NB4 (cell line): ENCODE measurements at places on chromosomes 3 and 15.

DNA sequence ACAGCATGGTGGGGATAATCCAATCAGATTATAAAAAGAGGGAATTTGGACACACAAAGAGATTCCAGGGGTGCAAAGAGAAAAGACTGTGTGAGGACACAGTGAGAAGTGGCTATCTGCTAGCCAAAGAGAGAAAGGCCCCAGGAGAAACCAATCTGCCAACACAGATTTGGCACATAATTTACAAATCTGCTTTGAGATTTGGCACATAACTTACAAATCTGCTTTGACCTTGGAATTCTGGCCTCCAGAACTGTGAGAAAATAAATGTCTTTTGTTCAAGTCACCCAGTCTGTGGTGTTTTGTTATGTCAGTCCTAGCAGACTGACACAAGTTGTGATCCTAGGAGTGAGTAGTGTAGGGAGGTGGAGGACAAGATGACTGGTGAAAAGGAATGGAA, 3.5 kb upstream of the TM4SF18 start:
- no peak for DNase-seq

DNA sequence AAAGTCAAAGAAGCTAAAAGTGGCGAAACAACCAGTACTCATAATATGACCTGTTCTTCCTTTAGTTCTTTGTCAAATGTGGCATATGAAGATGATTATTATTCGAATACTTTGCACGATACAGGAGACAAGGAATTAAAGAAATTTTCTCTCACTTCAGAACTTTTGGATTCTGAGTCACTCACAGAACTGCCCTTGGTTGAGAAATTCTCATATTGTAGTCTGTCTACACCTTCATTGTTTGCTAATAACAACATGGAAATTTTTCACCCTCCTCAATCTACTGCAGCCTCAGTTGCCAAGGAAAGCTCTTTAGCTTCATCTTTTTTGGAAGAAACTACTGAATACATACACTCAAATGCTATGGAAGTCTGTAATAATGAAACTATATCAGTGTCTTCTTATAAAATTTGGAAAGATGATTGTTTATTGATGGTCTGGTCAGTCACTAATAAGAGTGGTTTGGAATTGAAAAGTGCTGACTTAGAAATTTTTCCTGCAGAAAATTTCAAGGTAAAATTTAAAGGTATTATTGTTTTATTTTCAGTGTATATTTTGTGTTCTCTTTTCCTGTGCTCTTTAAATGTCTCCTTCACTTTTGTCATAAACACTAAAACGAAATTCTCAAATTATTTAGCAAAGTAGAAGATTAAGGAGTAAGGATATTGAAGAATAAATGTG, 89.0 kb downstream of the AP4E1 start:
- no peak for DNase-seq

- DNase-seq: peak; percentile 33
These were observed 2.2 kb downstream of the BTBD1 start for GRCh38 chr15:83064859-83065258.

DNA sequence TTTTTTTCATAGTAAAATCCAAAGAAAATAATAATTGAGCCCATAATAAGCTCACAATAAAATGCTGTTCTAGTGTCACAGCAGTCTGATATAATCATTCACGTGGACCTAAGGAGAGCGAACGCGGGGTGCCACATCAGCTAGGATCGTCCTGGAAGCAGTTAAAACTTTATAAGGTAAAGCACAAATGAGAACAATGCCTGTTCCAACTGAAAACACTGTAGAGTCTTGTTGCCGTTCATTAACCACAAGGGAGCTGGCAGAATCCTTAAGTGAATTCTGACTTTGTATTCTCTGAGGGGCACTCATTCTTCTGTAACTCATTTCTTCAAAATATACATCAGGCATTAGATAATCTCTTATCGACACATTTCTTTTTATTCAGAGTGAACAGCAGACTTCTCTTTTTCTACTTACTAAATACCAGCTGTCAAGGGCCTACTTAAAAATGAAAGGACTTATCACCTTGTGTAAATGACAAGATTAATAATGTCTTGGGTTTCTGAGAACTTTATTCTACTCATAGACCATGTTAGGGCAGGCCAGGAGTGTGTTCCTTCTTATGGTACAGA, 524.6 kb downstream of the MECOM start:
- DNase-seq: no peak

- DNase-seq: no peak
These were observed 38.1 kb upstream of the CHRNB4 start for GRCh38 chr15:78679089-78679511.

- no peak for DNase-seq
These were observed 554 bp upstream of the COMMD4 start for GRCh38 chr15:75335313-75335704.

DNA sequence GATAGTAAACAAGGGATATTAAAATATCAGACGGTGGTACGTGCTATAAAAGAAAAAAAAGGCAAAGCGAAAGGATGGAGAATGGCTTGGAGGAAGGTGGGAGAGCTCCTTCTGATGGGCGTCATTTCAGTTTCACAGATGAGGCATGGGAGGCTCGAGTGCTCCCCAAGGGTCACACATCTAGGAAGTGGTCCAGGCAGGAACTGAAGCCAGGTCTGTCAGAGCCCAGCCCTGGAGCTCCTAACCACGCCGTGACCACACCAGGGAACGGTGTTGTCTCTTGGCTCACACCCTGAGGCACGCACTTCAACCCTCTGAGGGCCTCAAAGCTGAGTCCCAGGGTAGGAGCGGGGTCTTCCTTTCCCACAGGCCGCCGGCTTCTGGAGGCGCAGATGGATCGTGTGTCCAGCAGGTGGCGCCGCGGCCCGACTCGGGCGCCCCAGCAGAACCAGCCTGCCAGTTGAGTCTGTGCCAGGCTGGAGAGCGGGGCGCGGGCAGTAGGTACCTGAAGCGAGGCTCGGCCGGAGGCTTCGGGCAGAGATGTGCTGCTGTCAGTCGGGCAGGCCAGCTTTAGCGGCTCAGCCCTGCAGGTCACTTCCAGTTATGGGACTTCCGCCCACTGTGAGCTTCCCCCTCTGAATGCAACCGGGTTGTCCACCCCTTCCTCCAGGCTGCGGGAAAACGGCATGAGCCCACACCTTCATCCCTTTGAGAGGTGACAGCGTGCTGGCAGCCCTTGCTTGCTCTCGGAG, 68.1 kb downstream of the SLC6A1 start:
- DNase-seq: peak; percentile 78

DNA sequence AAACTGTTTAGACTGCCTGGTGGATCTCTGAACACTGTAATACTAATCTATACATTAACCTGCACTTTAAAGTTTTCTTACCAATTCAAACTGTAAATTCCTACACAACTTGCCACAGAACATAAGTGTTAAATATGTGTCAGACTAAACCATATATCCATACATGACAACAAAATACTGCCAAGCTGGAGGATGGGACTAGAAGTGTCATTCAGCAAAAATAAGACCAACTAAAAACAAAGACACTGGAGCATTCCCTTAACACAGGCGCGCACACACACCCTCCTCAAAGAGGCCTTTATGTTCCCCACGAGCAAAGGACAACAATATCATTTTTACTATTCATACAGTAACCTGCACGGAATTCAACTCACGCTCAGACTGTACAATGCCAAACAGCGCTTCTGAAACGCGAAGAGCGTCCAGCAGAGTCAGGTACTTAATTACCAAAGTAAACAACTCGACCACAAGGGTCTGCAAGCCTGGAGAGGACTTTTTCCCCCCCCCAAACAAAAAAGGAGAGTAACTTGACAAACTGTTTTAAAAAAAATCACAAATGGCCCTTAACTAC, 1.1 kb downstream of the DCUN1D1 start:
- DNase-seq: peak; percentile 33

- DNase-seq: no peak
These were observed 118.2 kb upstream of the GOLIM4 start for GRCh38 chr3:168213920-168214319.

GRCh38 chr3:50193286-50193685, 1.9 kb downstream of the GNAT1 start:
- no peak for DNase-seq

- peak; percentile 83 for DNase-seq
These were observed 1.5 kb upstream of the MAPKBP1 start for GRCh38 chr15:41772720-41773331.

DNA sequence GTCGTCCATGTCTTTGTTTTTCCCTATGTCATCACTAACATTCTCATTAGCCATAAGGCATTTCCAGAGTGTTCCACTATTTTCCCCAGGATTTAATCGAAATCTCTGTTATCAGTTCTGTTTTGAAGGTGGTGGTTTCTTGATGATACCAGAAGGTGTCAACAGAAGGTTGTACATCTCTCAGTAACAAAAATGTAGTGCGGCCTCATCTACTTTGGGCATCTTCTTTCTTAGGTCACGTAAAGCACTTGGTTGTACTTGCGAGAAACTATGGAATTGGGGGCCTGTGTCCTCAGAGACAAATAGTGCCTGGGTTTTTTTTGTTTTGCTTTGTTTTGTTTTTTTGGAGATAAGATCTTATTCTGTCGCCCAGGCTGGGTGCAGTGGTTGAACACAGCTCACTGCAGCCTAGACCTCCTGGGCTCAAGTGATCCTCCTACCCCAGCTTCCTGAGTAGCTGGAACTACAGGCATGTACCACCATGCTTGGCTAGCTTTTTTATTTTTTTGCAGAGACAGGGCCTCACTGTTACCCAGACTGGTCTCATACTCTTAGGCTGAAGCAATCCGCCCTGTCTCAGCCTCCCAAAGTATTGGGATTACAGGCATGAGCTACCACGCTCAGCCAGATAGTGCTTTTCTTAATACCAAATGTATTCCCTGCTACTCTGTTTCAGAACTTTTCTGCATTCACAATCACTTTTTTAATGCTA, 61.2 kb upstream of the FURIN start:
- DNase-seq: no peak

DNA sequence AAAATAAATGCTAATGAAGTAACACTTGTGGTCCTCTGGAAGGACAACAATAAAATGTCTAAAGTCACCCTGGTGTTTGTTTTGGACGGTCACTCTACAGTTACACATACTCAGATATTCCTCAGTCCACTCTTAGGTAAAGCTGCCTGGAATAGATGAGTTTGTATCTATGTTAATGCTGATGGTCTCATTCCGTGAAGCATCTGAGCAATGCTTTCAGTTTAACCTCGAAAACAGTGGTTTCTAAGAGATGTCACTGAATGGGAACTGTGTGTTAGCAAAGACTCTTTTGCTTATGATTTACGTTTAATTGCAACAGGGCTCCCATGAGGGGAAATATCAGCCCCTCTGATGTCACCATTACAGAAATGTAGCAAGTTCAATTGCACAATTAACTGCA, 49.1 kb downstream of the FBN1 start:
- no peak for DNase-seq

- no peak for DNase-seq
These were observed 27.7 kb downstream of the ACKR4 start for GRCh38 chr3:132624790-132625189.

DNA sequence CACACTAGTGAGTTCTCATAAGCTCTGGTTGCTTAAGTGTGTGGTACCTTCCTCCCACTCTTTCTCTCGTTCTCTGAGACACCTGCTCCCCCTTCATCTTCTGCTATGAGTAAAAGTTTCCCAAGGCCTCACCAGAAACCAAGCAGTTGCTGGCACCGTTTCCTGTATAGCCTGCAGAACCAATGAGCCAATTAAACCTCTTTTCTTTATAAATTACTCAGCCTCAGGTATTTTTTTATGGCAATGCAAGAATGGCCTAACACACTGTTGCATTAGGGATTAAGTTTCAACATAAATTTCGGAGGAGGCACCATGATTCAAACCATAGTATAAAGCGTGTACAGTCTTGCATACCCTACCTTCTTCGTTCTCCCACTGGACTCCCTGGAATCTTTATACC, 252.3 kb upstream of the CHRM5 start:
- no peak for DNase-seq

GRCh38 chr3:71503525-71504249, 79.8 kb downstream of the FOXP1 start:
- DNase-seq: no peak

- peak; percentile 71 for DNase-seq
These were observed at the start of gene IL17RD for GRCh38 chr3:57164657-57165573. Gene IL17RD, minus strand, starts transcription at chr3:57165353. Its CDS starts 67 bp downstream, at chr3:57165286.

DNA sequence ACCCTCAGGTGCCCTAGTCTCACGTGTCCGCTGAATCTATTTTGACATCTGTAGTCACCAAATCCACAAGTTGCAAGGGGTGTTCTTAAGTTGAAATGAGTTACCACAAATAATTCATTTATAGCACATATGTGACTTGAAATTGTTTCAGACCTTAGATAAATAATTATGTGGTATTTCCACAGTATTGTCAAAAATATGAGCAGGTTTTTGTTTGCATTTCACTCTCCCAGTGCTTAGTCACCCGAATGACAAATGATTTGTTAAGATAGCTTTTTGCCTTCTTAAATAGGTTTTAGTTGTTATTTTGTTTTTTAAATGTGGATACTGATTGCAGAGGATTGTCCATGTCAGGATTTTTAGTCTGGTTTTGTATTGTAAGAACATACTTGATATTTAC, 2.6 kb downstream of the MFSD1 start:
- no peak for DNase-seq

DNA sequence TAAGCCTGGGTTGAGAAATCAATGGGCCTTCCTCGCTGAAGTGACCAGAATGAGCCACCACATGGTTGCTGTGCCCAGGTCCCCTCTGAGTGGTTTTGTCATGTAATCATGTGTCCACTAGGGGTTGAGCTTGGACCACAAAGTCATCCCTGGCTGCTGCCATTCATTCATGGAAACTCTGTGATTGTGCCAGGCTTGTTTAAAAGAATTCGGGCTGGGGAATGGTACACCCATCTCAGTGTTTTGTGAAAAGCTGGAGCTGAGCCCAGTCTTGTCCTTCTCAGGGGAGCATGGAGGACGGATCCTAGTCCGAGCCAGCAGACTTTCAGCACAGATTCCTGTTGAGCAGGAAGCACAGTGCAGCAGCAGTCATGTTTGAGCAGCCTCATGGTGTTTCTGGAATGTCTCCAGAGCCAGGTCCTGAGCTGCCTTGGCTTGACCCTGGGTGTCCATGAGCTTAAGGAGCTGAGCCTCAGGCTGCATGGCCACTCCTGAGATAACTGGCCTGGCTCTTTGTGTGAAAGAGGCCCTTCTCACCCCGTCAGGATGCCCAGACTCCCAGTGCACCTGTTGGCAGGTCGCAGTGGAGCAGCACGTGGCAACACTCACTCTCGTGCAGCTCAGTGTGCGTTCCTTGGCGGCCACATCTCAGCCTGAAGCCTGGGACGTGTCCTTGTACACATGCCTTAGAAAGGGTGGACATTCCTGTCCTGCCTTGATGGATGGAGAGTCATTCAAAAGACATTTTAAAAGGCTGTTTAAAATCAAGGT, 260.3 kb upstream of the TPM1 start:
- peak; percentile 65 for DNase-seq

- DNase-seq: peak; percentile 93
These were observed 339.7 kb upstream of the NR2F2 start for GRCh38 chr15:95990833-95991232.

DNA sequence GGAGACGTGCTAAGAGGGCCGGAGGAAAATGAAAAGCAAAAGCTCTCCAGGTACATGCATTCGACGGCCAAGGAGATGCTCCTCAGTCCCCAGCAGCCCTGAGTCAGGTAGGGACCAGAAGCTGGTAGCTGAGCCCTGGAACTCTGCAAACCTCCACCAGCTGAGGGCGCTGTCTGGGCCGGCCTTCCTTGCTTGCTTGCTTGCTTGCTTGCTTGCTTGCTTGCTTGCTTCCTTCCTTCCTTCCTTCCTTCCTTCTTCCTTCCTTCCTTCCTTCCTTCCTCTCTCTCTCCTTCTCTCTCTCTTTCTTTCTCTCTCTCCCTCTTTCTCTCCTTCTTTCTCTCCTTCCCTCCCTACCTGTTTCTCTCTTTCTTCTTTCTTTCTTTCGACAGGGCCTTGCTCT, 94.6 kb upstream of the RASGRF1 start:
- peak; percentile 46 for DNase-seq

GRCh38 chr15:68586274-68586961, 7.6 kb downstream of the CORO2B start:
- DNase-seq: peak; percentile 46
